ENCODE measurements at places on chromosomes 5 and 9. TPM values are rescaled to one million over a fixed set of nuclear protein-coding genes. Genes with fewer than 3 reads are reported as not detected.

The PCDHGA3 gene
- 10.3 TPM for total RNA-seq

The PPIC gene
- total RNA-seq = 84.2 TPM

The SMAD5 gene
- total RNA-seq = 38.8 TPM

The N4BP3 gene
- 0.25 TPM for total RNA-seq

The PCDHGA11 gene
- total RNA-seq = 0.66 TPM

The CORO2A gene
- 2.1 TPM for total RNA-seq

The CDC20B gene
- total RNA-seq = not detected

The CMYA5 gene
- total RNA-seq = 0.02 TPM

The RNF208 gene
- 0.31 TPM for total RNA-seq

The PRRX2 gene
- 16.5 TPM for total RNA-seq

The QRFP gene
- total RNA-seq = not detected

The FAM151B gene
- 2.4 TPM for total RNA-seq

The MLLT3 gene
- 8.9 TPM for total RNA-seq

GRCh38 chr5:15007646-15008045 lies 136.1 kb upstream of the ANKH start:
- DNase-seq = no peak

DNA sequence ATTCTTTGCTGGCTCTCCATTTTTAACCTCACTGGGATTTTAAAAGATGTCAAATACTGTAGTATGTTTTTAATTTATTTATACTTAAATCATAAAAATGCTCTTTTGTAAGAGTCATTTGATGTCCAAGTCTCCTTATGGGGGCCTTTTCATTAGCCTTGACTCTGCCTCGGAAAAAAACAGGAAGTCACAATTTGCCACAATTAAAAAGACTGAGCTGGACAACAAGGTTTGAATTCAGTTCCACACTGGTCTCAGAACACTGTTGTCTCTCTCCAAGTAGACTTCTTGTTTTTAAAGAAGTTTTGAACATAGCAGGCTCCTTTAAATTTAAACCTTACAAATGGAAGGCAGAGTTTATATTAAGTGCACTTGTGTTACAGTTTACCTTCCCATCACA lies 444.2 kb downstream of the ACTL7B start:
- no peak for DNase-seq

- no peak for DNase-seq
Measured at GRCh38 chr5:5342784-5343183, 79.7 kb upstream of the ICE1 start.

GRCh38 chr5:142611154-142611553 lies 74.7 kb downstream of the FGF1 start:
- peak; percentile 53 for DNase-seq

GRCh38 chr9:96858018-96858573 lies 3.8 kb upstream of the ZNF782 start:
- DNase-seq = peak; percentile 49

DNA sequence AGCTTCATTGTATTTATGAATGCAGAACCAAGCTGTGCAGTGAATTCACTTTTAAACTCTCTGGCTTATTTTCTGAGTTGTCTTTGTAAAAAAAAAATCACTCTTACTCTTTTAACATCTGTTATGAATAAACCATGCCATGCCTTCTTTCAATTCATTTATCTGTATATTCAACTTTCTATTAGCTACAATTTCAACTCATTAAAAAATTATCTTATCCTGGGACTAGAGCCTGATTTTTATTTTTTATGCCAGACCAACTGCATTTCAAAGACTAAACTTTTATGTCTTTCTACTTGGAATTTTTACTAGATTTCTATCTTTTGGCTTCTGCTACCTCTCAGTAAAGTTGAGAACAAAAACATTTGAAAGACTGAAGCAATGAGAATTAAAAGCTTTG lies 342.7 kb downstream of the DEPDC1B start:
- DNase-seq = no peak

- no peak for DNase-seq
Measured at GRCh38 chr9:70893580-70894122, 227.8 kb downstream of the TRPM3 start.

DNA sequence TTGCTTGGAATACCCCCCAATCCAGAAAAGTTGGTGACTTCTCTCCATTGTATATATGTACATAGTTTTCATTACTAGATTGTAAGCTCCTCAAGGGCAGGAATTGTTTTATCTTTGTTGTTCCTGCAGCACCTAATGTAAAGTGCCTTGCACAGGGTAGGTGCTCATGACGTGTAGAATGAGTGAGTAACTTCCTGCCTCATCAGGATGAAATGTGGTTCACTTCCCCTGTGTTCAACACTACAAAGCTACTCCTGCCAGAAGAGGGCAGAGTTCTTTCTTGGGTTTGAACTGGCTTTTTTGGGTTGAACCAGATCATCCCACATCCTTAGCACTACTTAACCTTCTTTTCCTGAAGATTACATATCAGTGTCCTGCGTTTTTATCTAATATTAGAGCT lies 23.9 kb downstream of the GTF3C4 start:
- DNase-seq = no peak

DNA sequence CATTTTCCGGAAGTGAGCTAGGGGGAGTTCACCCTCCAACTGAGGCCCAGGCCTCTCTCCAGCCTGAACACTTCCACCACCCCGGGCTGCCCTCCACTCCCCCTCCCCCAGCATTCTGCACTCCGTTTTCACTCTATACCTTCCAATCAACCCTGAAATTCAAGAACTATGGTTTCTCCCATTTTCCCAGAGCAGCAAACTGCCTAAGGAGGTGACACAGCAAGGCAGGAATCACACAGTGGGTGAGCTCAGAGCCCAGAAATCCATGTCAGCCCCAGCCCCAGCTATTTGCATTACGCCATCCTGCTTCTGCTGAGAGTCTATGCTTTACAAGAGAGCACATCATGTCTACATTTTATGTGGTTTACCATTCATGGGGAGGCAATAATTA lies 11.9 kb downstream of the MSX2 start:
- DNase-seq = peak; percentile 92

DNA sequence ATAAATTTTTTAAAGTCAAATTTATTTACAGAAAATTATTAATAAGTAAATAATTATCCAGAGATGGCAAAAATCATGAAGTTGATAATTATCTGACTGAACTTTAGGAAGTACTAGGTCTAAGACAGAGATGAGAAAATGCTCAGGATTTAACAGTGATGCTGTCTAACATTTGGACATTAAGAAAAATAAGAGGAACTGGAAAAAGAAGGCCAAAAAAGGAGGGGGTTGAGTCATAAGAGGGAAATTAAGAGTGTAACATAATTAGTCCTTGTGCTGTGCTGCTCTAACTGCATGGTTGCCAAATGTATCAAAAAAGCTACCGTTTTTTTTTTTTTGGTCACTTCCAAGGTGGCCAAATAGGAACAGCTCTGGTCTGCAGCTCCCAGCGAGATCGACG lies 35.4 kb upstream of the TUT7 start:
- DNase-seq = no peak

DNA sequence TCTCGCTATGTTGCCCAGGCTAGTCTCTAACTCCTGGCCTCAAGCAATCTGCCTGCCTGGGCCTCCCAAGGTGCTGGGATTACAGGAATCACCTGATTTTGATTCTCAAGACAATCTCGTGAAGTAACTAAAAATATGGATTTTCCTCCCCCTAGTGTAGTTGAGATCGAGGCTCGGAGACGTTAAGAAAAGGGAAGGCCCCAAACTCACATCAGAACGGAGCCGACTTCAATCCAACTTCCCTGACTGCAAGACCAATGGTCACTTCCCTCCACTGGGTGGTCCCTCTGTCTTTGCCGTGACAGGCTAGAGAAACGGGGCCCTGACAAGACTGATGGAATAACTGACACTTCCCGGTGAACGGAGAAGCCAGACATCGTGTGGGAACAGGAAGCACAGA lies 28.3 kb downstream of the BARHL1 start:
- no peak for DNase-seq

- DNase-seq = no peak
Measured at GRCh38 chr5:58999804-59000203, 416.9 kb downstream of the RAB3C start.

GRCh38 chr9:79759460-79759859 lies 187.7 kb downstream of the TLE4 start:
- DNase-seq = no peak

GRCh38 chr9:127503379-127503921 lies 52.1 kb downstream of the LRSAM1 start:
- no peak for DNase-seq

DNA sequence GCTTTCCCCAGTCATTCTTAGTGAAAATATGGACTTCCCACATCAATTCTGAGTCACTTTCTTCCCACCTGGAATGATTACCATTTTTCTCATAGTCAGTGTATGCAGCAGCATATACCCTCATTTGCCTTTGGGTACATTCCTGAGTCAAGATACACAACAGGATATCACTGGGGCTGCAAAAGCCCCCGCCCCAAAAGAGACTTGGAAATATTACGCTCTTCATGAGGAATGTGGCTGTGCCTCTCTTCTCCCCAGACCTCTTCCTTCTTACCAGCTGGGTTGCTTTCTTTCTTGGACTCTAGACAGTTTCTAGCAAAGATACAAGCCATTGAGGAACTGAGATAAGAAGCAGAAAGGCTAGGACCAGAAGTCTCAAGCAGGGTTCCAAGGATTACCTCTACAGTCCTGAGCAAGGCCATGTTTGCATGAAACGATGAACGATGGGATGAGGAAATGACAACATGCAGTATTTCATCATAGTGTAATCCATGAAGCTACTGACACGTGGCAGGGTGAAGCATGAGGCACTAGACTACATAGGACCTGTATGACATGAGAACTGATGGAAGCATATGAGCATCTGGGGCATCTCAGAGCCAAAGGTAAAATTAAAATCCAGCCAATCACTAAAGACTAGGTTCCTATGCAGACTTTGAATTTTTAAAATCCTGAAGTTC lies 218.1 kb downstream of the RAB3C start:
- no peak for DNase-seq

DNA sequence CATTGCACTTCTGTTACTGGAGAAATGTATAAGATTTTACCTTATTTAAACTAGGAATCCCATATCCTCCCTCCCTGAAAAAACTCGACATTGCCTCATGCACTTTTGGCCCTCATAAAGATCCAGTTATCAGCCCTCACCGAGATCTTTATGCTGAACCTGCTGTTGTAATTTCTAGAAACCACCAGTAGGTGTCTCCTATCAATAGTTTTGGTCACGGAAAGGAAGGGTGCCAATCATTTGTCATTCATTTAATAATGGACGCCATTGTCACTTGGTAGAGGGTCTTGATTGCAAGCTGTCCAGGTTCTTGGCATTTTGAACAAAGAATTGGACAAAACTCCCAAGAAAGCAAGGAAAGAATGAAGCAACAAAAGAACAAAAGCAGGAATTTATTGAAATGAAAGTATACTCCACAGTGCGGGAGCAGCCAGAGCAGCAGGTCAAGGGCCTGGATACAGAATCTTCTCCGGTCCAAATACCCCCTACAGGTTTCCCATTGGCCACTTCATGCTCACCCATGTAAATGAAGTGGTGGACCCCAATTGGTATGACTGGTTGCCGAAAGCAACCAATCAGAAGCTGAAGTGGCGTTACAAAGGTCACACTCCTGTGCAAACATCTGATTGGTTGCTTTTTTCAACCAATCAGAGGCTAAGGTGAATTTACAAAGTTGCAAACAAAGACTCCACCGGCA lies 524.3 kb downstream of the PSAT1 start:
- peak; percentile 15 for DNase-seq

DNA sequence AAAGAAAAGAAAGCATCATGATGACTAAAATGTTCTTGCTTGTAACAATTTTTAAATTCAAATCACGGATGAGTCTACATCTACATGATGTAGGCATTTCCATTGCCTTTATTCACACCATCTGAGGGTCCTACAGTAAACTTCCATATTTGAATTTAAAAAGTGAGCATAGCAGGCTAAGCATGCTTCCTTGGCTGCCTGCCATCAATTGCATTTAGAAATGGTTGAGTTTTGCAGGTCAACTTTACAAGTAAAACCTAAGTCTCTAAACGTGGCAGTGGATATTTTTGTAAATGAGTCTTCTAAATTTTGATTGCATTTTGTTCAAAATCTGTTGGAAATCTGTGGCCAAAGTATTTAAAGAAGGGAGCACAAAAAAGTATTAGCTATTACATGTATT lies 136.5 kb upstream of the PTCH1 start:
- no peak for DNase-seq

- no peak for DNase-seq
Measured at GRCh38 chr9:73183428-73183827, 31.8 kb downstream of the ANXA1 start.

GRCh38 chr5:142484821-142485387 lies 160.1 kb upstream of the SPRY4 start:
- no peak for DNase-seq

DNA sequence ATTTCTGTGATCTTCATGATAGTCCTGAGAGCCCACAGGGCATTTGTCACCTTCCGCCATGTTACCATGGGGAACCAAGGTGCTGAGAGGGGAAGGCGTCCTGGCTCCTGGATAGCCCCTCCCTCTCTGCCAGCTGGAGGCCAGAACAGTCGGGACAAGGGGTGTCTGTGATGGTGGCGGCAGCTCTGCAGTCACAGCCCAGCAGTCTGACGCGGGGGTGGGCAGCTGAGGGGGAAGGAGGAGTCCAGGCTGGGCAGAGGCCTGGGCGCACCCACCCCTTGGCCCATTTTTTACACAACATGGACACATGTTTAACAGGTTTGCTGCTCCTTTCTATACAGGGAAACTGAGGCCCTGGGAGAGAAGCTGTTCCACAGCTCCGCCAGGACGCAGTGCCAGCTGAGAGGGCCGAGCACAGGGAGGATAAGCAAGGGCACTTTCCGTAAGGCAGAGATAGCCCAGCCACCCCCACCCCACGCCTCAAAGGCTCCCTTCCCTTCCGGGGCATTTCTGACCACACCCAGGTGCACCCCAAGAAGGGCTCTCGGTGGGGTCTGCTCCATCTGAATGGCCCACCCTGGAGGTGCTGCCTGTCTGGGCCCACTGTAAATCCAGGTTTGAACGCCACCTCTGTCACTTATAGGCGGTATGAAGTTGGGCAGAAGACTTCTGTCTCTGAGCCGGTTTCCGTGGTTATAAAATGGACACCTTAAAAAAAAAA lies 17.1 kb downstream of the LRRC8A start:
- no peak for DNase-seq

DNA sequence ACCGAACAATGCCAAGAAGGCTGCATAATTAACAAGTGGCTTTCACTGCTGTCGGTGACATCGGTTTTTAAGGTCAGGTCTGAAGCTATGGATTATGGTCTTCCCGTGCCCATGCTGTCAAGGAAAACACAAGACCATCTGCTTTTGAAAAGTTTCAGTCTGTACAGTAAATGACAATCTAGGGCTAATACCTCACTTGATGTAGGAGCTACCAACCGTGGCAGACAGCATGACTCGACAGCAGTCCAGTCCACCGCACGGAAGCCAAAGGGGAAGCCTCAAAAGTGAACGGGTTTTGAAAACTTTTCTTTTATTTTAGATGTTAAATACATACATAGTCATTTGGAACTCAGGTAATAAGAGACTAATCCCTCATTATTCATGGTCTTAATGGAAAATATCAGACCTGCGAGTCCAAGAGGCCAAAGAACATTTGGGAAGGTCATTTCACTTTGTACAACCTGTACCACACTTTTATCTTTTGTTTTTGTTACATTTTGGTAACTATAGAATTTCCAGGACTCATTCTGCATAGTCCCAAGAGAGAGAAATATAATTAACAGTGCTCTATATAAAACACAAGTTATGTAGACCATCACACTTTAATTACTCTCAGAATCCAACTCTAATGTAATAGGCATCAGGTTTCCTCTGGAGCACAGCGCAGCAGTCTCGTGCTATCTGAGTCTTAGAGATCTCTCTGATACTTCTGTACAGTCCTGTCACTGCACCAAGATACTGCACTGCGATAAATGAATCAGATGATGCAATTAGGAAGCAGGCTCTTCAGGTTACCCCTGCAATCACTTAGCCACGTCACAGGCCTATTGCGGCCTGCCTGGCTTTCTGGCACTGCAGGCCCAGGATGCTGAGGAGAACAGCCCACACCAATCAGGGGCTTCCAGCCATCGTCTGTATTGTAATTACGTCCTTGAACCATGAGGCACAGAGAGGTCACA lies 184.9 kb downstream of the FANCC start:
- no peak for DNase-seq

Data from H4 (cell line).